Aorta (tissue), 5 donors: ENCODE measurements at places on chromosomes 6 and 20. TPM values are rescaled to one million over a fixed set of nuclear protein-coding genes. Genes with fewer than 3 reads are reported as not detected.
A peak's percentile ranks its signal among the peaks of the same experiment; 100 is the strongest.

DNA sequence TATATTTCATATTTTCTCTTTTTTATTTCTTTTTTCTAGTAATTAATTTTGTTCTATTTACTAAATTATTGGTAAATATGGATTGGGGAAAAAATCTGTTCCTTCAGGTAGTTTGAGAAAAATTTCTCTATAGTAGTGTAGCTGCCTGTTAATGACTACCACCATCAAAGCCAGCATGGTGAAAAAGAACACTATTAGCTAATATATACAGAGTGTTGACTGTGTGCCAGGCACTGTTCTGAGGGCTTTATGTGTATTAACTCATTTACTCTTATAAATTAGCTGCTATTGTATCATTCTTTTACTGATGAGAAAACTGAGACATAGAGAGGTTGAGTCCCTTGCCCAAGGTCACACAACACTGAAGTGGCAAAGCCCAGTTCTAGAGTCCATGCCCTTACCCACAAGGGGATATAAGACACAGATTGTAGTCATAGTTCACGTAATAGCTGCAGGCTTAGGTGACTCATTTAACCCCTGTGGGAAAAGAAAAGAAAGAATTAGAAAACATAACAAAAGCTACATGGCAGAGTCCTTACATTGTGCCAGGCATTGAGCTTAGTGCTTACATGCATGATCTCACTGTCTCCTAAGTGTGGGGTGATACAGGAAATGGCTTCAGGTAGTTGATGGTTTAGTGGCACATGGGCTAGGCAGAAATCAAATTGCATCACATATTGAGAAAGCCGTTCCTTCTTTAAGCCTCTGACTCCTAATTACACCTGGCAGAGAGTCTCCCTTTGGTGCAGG, 12.2 kb upstream of the AKIRIN2 start:
- no peak for DNase-seq

GRCh38 chr20:25470045-25470444, 62.6 kb downstream of the GINS1 start:
- no peak for DNase-seq

DNA sequence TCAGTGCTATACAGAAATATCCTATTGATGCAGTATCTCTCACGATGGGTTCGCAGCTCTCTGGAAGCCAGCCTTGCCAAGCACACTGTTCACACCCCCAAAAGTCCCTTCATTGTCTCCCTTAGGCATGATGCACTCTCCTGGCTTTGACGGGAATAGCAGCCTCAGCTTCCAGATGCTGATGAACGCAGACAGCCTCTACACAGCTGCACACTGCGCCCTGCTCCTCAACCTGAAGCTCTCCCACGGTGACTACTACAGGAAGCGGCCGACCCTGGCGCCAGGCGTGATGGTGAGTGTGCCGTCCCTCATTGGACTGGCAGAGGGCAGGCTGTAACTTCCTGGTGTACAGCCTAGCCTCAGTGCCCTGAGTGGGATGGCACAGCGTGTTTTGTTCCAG, 60.0 kb upstream of the PBOV1 start:
- no peak for DNase-seq

DNA sequence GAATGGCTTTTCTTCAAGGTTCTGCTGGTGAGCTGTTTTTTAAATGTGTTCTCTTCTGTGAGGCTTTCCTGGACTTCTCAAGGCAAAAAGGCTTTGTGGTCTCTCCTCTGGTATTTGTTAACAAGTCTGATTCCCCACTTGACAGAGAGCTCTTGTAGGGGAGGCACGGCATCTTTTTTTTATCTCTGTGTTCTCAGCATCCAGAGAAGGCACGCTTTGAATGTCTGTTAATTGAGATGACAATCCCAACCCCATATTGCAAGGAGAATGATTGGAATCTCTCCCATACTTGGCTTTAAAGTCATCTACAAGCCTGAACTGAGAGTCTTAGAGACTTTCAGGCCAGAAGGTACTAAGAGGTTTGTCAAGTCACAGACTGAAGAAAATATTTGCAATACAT, 22.6 kb downstream of the EDN1 start:
- DNase-seq: no peak

- no peak for DNase-seq
Measured at GRCh38 chr20:39876976-39877635, 811.9 kb downstream of the MAFB start.

MTFR2 gene
- 0.60 TPM for total RNA-seq

DNA sequence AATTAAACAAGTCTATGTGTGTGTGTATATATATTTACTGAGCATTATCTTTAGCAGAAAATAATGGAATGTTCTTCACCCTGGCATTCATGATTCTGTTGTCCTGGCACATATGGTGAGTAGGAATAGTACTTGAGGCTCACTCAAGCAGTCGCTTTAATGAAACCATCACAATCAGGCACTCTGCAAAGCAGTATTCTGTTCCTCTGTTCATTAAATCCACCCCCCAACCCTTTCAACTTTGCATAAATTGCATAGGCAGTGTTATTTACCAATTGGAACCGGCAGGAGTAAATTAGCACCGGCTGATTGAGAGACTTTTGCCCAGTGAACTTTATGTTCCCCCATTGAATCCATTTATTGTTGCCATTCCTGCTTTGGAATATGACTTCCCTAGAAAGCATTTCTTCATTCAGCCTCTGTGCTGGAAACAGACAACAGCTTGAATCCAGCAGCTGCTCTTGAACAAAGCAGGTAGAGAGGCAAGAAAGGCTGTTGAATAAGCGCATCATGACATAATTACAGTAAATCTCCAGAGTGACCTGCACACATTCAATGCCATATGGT, 268.0 kb upstream of the RNF217 start:
- DNase-seq: no peak

PCNA gene
- 21.9 TPM for total RNA-seq

- DNase-seq: peak; percentile 43
Measured at GRCh38 chr6:33430991-33431879, 11.4 kb downstream of the SYNGAP1 start.

BIRC7 gene
- total RNA-seq: not detected

GRCh38 chr20:7672571-7672970, 267.7 kb downstream of the HAO1 start:
- DNase-seq: no peak

GRCh38 chr6:16450285-16450684, 211.9 kb downstream of the GMPR start:
- no peak for DNase-seq

MAP1LC3A gene
- total RNA-seq: 45.0 TPM
